ENCODE measurements at places on chromosomes 4 and X. TPM values are rescaled to one million over a fixed set of nuclear protein-coding genes. Genes with fewer than 3 reads are reported as not detected.

The GPM6B gene
- 16.4 TPM for polyA plus RNA-seq

The MGARP gene
- polyA plus RNA-seq: 4.4 TPM

The ARSJ gene
- polyA plus RNA-seq: not detected

The GYG2 gene
- polyA plus RNA-seq: 58.4 TPM

The AADAT gene
- 17.4 TPM for polyA plus RNA-seq

The VBP1 gene
- polyA plus RNA-seq: 121 TPM

- DNase-seq: no peak
Measured at GRCh38 chrX:20046864-20047263, 56.0 kb upstream of the BCLAF3 start.

GRCh38 chr4:114601304-114602052 lies 2.9 kb downstream of the UGT8 start:
- no peak for DNase-seq

DNA sequence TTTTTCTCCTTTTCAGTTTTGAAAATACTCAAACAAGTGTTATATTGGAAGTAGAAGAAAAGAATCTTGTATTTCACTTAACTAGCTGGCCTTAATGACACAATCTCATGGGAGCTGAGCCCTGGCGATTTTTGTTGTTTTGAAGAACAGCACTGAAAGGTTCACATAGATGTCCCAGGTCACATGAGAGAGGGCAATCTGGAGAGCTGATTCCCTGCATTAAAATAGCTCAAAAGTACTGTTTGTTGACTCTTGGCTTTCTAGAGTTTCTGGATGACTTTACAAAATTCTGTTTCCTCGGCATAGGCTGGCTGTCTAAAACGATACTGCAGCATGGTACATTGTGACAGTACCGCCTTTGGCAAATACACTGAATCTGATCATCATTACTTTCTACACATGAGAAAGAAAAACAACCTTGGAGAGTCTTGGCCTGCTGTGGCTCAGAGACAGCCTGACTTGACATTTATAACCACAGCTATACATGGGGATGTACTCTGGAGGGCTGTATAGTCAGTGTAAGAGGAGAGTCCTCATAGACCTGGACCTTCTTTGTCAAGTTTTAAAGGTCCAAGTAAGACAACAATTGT lies 119.8 kb upstream of the PDLIM3 start:
- no peak for DNase-seq

DNA sequence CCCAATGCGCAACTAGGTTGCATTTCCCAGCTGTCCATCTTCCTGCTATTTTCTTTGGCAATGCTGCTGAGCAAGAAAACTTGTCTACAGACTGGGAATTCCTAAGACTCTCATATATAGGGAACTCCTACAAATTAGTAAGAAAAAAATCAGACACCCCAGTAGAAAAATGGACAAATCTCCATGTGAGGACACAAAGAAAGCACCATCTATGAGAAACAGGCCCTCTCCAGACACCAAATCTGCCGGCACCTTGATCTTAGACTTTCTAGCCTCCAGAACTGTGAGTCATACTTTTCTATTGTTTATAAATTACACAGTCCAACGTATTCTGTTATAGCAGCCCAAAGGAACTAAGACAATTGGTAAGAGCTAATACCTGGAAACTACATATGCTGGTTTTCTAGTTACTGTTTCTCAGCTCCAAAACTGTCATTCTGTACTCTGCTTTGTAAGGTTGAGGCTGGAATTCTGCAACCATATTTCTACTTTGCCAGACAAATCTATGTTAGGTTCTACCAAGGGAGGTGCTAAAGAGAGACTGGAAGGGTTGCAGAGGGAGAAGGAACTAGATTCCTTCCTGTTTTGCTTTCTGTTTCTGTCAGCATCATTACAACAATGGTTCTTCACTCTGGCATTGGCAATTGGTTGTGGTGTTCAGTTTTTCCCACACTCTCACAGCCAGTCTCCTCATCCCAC lies 35.7 kb upstream of the FAM241A start:
- peak; percentile 53 for DNase-seq

- no peak for DNase-seq
Measured at GRCh38 chr4:139728840-139729239, 63.2 kb downstream of the MGST2 start.

- DNase-seq: no peak
Measured at GRCh38 chrX:31215277-31215815, 143.5 kb upstream of the FTHL17 start.

- no peak for DNase-seq
Measured at GRCh38 chrX:10797466-10797865, 177.1 kb upstream of the MID1 start.

Measured in cardiac muscle cell (in vitro differentiated cells and primary cell).